ENCODE measurements at places on chromosomes 1 and 21. TPM values are rescaled to one million over a fixed set of nuclear protein-coding genes. Genes with fewer than 3 reads are reported as not detected.

S100A3 gene
- 0.61 TPM for total RNA-seq

UCHL5 gene
- total RNA-seq, result 46.5 TPM

OR2L3 gene
- not detected for total RNA-seq

GABRD gene
- 0.21 TPM for total RNA-seq

GRCh38 chr1:153535242-153536011, at the start of gene S100A6:
S100A6 (minus strand) TSS chr1:153535991; CDS start chr1:153535339, 652 bp downstream.
- peak within 1 kb of the TSS; percentile 76 for H3K4me3 ChIP-seq
- peak; percentile 82 for DNase-seq
- peaks cover 15% of the 10 kb centered on the region for H3K4me1 ChIP-seq
- no peaks in the 10 kb centered on the region for H3K36me3 ChIP-seq

- H3K4me1 ChIP-seq, result no peaks in the 10 kb centered on the region
- H3K36me3 ChIP-seq, result no peaks in the 10 kb centered on the region
- H3K4me3 ChIP-seq, result peak within 1 kb of the TSS; percentile 9
- DNase-seq, result peak; percentile 33
These were observed at the start of gene C1QA for GRCh38 chr1:22636353-22636752. C1QA (plus strand) TSS chr1:22636628; CDS start chr1:22637617, 989 bp downstream.

DNA sequence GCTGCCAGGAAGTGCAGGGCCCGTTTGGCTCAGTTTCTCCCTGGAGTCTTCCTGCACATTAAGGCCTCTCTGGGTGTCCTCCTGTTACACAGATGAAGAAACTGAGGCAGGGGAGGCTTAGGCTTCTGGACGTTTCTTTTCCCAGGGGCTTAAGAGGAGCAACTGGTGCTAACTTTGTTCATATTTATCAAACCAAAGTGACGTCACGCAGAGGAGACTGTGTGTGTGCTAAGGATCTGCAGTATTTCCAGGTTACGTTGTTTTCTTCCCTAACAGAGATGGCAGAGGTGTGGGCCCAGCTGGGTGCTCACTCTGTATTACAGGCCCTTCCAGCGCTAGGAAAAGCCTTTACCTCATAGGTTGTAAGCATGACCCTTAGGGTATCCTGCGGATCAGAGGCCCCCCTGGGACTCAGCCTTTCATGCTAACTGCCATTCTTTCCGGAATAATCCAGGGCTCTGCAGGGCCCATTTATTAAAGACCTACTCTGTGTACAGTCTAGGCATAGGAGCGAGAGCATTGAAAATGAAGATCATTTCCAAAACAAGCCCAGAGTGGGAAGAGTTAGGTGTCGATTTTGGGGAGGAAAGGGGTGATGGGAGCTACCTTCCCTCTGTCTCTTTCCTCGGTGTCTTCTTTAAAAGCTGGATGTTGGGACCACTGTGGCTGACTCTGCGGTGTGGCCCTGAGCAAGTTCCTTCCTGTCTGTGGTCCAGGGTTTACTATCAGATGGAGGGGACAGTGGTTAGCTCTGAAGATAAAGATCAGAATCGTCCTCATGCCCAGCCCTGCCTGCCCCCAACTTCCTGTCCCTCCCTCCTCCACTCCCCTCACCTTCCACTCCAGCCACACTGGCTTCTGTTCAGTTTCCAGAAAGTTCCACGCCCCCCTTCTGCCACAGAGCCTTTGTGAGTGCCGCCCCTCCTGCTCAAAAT, 4.6 kb downstream of the AGTRAP start:
- H3K4me3 ChIP-seq, result no peak overlapping the region
- H3K4me1 ChIP-seq, result no peaks in the 10 kb centered on the region
- no peaks in the 10 kb centered on the region for H3K27me3 ChIP-seq
- H3K36me3 ChIP-seq, result no peaks in the 10 kb centered on the region

GRCh38 chr1:99700020-99700419, 54.1 kb downstream of the PALMD start:
- no peak overlapping the region for H3K4me3 ChIP-seq
- no peak for DNase-seq
- H3K36me3 ChIP-seq, result no peaks in the 10 kb centered on the region
- H3K27me3 ChIP-seq, result no peaks in the 10 kb centered on the region
- no peak overlapping the region for H3K27ac ChIP-seq

GRCh38 chr1:199202331-199202730, 563.5 kb downstream of the PTPRC start:
- no peaks in the 10 kb centered on the region for H3K27me3 ChIP-seq
- no peaks in the 10 kb centered on the region for H3K4me1 ChIP-seq
- DNase-seq, result no peak
- no peak overlapping the region for H3K4me3 ChIP-seq

- H3K4me3 ChIP-seq, result no peak overlapping the region
- no peaks in the 10 kb centered on the region for H3K27me3 ChIP-seq
- no peak overlapping the region for H3K27ac ChIP-seq
- DNase-seq, result peak; percentile 39
These were observed 24.3 kb downstream of the UBE2Q1 start for GRCh38 chr1:154533952-154534844.

DNA sequence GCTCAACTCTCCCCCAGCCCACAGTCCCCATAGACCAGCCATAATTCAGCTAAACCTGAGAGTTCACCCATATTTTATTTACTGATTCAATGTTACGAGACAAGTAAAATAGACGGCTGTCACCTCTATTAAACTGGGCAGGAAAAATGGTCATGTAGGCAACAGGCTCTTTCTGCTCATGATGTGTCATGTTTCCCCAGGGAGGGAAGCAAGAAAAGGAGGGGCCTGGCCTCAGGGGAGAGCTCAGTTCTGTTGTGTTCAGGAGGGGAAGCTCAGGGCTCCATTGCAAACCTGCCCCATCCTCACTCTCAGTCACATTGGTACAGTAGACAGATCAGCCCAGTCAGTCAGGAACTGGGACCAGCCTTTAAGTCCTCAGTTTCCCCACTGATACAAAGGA, 12.8 kb downstream of the GRIK3 start:
- no peak overlapping the region for H3K4me3 ChIP-seq
- H3K36me3 ChIP-seq, result no peaks in the 10 kb centered on the region
- no peak overlapping the region for H3K27ac ChIP-seq
- H3K27me3 ChIP-seq, result no peaks in the 10 kb centered on the region
- no peaks in the 10 kb centered on the region for H3K4me1 ChIP-seq

DNA sequence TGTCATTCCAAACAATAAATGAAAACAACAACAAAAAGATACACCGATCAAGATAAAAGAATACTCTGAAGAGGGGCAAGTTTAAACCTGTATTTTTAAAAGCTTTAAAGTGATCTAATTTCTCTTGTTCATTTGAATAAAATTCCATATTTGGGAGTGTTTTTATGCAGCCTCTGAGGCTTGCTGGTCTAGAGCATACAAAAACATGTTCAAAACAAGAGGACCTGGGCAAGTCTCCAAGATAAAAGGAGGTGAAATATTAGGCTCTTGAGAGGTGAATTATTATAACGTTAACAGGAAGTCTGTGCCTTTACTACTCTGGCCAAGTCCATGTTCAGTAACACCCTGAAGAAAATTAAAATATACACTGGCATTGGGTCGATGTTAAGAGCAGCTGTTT, 20.1 kb downstream of the URB1 start:
- DNase-seq, result no peak
- no peak overlapping the region for H3K27ac ChIP-seq
- no peaks in the 10 kb centered on the region for H3K4me1 ChIP-seq
- no peaks in the 10 kb centered on the region for H3K36me3 ChIP-seq
- no peak overlapping the region for H3K4me3 ChIP-seq

DNA sequence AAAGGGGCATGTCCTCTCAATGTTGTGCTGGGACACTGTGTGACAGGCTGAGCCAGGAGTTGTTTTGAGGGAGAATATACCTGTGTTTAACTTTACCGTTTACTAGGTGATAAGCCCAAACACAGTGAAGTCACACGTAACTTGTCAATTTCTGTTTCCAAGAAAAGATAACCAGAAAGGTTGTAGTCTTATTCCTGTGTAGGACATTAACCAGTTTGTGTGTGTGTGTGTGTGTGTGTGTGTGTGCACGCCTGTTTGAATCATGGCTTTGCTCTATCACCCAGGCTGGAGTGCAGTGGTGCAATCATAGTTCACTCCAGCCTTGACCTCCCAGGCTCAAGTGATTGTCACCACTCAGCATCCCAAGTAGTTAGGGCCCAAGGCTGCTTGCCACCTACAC, 83.6 kb downstream of the MRPS6 start:
- H3K4me1 ChIP-seq, result no peaks in the 10 kb centered on the region
- H3K36me3 ChIP-seq, result no peaks in the 10 kb centered on the region
- H3K4me3 ChIP-seq, result no peak overlapping the region
- no peak for DNase-seq
- H3K27ac ChIP-seq, result no peak overlapping the region

- peak; percentile 66 for DNase-seq
- H3K4me1 ChIP-seq, result no peaks in the 10 kb centered on the region
- no peak overlapping the region for H3K27ac ChIP-seq
These were observed 47.5 kb upstream of the CRNN start for GRCh38 chr1:152461544-152461943.

DNA sequence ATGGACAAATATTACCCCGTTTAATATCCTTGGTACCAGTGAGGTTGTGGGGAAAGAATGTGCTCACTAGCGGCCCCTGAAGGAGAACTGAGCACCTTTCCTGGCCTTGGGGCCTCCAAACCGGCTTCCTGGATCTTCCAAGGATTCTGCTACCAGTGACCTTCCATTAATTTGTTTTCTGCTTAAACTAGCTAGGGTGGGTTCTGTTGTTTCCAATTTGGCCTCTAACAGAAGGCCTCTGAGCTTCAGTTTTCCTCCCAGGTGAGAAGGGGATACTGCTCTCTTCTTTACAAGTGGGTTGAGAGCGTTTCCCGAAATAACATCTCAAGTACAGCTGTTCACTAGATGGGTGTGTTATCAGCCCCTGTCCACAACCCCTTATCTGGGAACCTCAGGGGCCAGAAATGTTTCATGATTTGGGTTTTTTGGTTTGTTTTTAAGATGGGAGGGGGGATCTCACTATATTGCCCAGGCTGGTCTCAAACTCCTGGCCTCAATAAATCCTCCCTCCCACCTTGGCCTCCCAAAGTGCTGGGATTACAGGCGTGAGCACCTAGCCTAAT, 16.9 kb upstream of the IFNGR2 start:
- H3K27ac ChIP-seq, result no peak overlapping the region
- no peak overlapping the region for H3K4me3 ChIP-seq
- H3K4me1 ChIP-seq, result peaks cover 9% of the 10 kb centered on the region
- no peaks in the 10 kb centered on the region for H3K36me3 ChIP-seq

GRCh38 chr21:14358775-14359174, 24.2 kb downstream of the HSPA13 start:
- no peak overlapping the region for H3K4me3 ChIP-seq
- no peaks in the 10 kb centered on the region for H3K36me3 ChIP-seq
- H3K27ac ChIP-seq, result no peak overlapping the region
- no peaks in the 10 kb centered on the region for H3K27me3 ChIP-seq
- no peak for DNase-seq

- no peak overlapping the region for H3K27ac ChIP-seq
- H3K4me1 ChIP-seq, result no peaks in the 10 kb centered on the region
- DNase-seq, result no peak
- H3K36me3 ChIP-seq, result no peaks in the 10 kb centered on the region
- H3K4me3 ChIP-seq, result no peak overlapping the region
These were observed 45.7 kb upstream of the HOOK1 start for GRCh38 chr1:59768792-59769735.

DNA sequence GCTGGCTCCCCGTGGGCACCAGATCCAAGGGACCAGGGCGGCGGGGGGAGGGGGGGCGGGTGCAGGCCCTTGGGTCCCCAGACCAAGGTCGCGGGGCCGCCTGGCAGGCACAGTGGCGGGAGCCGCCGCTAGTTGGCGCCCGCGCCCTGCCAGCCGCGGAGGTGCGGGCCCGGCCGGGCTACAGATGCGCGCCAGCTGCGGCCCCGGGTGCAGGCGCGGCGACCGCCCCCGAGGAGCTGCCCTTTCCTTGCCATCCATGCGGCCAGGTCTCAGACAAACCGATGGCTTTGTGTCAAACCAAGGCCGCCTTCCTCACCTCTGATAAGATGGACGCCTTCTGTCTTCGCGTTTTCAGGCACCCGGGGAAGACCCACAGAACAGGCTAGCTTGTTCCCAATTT, 2.2 kb upstream of the RUNX3 start:
- no peak overlapping the region for H3K4me3 ChIP-seq
- no peaks in the 10 kb centered on the region for H3K36me3 ChIP-seq
- H3K27me3 ChIP-seq, result peaks cover 64% of the 10 kb centered on the region
- no peak for DNase-seq
- H3K4me1 ChIP-seq, result peaks cover 13% of the 10 kb centered on the region
- no peak overlapping the region for H3K27ac ChIP-seq

GRCh38 chr1:165928075-165928731, 100.8 kb downstream of the UCK2 start:
- no peak overlapping the region for H3K4me3 ChIP-seq
- no peaks in the 10 kb centered on the region for H3K27me3 ChIP-seq
- no peak overlapping the region for H3K27ac ChIP-seq
- DNase-seq, result peak; percentile 43
- no peaks in the 10 kb centered on the region for H3K4me1 ChIP-seq
- no peaks in the 10 kb centered on the region for H3K36me3 ChIP-seq

DNA sequence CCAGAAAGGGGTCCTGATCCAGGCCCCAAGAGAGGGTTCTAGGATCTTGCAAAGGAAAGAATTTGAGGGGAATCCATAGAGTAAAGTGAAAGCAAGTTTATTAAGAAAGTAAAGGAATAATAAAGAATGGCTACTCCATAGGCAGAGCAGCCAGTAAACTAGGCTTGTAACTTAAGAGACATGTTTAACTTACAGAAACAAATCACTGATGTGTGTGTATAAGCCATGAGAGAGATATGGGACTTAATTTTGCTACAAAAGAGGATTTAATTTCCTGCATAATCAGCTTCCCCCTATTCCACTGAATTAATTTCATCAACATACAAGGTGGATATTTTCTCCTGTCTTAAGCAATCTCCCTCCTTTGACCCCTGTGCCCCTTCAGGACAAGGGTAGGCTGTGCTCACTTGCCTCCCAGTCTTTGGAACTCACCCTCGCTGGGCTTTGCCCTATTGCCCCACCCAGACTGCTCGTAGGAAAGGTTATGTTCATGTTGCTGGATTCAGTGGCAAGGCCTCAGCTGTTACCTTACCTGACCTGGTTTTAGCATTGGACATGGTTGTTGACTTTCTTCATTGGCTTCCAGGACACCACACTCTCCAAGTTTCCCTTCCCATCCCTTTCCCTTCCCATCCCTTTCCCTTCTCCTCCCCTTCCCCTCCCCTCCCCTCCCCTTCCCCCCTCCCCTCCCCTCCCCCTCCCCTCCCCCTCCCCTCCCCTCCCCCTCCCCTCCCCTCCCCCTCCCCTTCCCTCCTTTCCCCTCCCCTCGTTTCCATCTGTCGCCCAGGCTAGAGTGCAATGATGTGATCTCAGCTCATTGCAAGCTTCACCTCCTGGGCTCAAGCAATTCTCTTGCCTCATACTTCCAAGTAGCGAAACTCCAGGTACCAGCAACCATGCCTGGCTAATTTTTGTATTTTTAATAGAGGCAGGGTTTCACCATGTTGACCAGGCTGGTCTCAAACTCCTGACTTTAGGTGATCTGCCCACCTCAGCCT, 44.6 kb downstream of the TBCE start:
- H3K4me1 ChIP-seq, result no peaks in the 10 kb centered on the region
- DNase-seq, result peak; percentile 54
- no peak overlapping the region for H3K4me3 ChIP-seq
- H3K27me3 ChIP-seq, result no peaks in the 10 kb centered on the region

GRCh38 chr1:29172415-29172939, 9.2 kb downstream of the SRSF4 start:
- no peaks in the 10 kb centered on the region for H3K27me3 ChIP-seq
- H3K27ac ChIP-seq, result no peak overlapping the region
- no peaks in the 10 kb centered on the region for H3K4me1 ChIP-seq
- DNase-seq, result no peak
- no peaks in the 10 kb centered on the region for H3K36me3 ChIP-seq

GRCh38 chr1:184388319-184388889, 1.6 kb downstream of the C1orf21 start:
- peak; percentile 36 for DNase-seq
- H3K4me1 ChIP-seq, result peaks cover 4% of the 10 kb centered on the region
- no peaks in the 10 kb centered on the region for H3K27me3 ChIP-seq
- H3K27ac ChIP-seq, result peak overlapping the region; percentile 75
- H3K36me3 ChIP-seq, result no peaks in the 10 kb centered on the region
- peak overlapping the region; percentile 80 for H3K4me3 ChIP-seq
